Adipocyte (in vitro differentiated cells): ENCODE measurements at places on chromosomes 11 and 22.
A peak's percentile ranks its signal among the peaks of the same experiment; 100 is the strongest.

GRCh38 chr11:58075781-58076180 lies 45.0 kb downstream of the OR6Q1 start:
- peak; percentile 1 for DNase-seq

- DNase-seq: no peak
Measured at GRCh38 chr22:38449776-38450175, 5.2 kb downstream of the KCNJ4 start.

DNA sequence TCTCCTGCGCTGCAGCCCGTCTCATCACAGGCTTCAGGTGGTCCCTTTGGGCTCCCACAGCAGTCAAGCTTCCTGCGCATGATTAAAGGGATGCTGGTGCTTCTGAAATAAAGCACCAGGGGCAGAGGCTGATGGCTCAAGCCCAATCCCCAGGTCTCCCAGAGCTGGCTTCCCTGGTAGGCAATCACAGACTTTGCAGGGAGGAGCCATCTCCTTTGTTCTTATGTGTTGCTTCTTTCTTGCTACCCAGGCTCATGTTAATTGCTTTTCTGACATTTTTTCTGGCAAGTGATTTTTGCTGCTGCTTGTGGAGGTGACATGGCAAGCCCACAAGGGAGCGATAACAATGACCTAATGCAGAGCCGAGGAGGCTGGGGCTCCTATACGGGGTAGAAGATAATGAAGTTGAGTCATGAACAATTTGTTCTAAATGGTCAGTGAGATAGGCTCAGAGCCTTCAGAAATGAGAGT lies 25.2 kb upstream of the PLET1 start:
- DNase-seq: peak; percentile 17

DNA sequence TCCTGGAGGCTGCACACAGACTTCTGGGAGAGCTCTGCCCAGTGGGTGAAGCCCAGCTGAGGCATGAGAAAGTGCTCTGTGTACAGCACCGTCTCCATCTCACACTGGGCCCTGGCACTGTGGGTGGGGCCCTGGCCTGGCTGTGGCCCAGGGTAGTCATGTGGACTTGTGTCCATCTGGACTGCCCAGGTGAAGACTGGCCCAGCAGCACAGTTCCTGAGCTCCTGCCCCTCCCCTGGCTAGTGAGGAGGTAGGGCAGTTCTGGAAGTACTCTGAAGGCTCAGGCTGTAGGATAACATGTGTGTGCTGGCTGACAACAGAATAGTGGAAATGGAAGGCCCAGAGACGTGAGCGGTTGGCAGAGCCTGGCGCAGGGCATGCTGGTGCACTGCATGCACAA lies 35.4 kb downstream of the RSPH14 start:
- no peak for DNase-seq

DNA sequence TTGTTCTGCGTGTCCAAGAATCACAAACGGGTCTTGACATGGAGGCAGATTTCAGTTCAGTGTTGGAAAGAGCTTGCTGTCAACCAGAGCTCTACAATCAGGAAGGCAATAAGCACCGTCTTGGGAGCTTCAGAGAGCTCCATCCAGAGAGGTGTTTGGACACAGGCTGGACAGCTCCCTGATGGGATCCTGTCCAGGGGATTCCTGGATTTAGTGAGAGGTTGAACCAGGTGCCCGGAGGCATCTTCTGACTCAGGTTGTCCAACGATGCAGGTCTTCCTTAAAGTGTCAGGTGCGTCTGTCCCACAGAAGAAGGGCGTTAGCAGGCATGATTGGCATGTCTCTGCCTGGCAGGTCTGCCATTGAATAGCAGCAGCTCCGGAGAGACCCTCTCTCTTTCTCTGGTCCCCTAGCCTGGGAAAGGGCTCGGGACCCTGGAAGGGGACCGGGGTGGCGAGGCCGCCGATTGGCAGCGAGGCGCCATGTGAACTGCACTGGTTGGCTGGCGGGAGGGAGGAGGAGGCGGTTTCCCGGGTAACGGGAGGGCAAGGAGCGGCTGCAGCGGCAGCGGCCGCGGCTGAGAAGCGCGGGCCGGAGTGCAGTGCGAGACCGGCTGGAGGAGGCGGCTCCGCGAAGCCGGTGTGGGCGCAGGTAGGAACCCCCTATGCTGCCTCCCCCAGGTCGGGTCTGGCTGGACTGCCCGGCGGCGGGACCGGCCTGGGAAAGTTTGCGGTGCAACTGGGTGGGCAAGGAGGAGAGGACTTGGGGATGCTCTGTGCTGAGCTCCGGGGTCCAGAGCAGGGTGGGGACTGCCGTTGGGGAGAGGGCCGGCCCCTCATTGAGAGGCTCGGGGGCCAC lies 104.1 kb upstream of the E2F8 start:
- no peak for DNase-seq

DNA sequence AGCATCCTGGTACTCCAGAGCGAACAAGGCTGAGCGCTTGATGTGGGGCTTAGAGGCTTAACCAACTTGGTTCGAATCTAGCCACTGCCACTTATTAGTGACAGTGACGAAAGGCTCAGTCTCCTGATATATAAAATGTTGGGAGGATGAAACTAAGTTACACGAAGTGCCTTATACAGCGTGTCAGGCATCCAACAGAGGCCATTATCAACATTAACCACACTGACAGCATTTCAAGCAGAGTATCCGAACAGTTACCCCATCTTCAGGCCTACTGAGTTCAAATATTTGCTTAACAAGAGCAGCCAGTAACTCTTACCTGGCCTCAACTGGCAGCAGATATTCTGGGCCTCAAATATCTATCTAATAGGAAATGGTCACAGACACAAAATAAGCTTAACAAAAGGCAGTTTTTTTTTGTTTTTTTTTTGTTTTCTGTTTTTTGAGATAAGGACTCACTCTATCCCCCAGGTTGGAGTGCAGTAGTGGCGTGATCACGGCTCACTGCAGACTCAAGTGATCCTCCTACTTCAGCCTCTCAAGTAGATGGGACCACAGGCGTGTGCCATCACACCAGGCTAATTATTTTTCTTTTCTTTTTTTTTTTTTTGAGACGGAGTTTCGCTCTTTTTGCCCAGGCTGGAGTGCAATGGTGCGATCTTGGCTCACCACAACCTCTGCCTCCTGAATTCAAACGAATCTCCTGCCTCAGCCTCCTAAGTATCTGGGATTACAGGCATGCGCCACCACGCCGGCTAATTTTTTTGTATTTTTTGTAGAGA lies 2.9 kb downstream of the SERPIND1 start:
- DNase-seq: no peak

DNA sequence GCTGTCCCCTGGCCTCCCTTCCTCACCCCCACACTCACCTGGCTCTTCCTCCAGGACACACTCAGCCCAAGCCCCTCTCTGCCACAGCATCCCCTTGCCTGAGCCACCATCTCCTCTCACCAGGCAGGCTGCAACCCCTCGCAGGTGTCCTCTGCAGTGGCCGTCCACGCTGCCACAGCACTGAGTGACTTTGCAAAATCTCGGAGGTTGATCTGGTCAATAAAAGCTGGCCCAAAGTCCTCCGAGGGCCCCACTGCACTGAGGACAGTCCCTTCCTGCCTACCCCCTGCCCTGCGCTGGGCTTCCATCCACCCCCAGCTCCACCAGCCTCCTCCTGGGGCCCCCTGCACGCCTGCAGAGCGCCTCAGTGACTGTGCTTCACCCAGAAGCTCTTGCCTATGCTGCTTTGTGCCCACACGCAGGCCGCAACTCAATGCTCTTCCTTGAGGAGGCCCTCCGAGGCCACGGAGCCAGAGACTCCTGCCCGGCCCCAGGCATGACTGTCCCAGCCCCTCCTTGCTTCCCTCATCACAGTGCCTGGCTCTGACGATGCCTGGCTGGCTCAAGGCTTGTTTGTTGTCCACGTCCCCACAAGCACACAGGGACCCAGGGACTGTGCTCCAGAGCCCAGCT lies 30.8 kb upstream of the SLC22A12 start:
- no peak for DNase-seq

- no peak for DNase-seq
Measured at GRCh38 chr11:56890584-56891305, 98.0 kb upstream of the OR5AK2 start.

GRCh38 chr11:17004486-17005148 lies 9.6 kb downstream of the PLEKHA7 start:
- DNase-seq: no peak

GRCh38 chr11:115897707-115898106 lies 393.5 kb upstream of the CADM1 start:
- no peak for DNase-seq

GRCh38 chr22:19172213-19173046 lies 6.1 kb downstream of the SLC25A1 start:
- DNase-seq: no peak

- peak; percentile 82 for DNase-seq
Measured at GRCh38 chr22:23385678-23386631, 194.1 kb downstream of the IGLL1 start.

DNA sequence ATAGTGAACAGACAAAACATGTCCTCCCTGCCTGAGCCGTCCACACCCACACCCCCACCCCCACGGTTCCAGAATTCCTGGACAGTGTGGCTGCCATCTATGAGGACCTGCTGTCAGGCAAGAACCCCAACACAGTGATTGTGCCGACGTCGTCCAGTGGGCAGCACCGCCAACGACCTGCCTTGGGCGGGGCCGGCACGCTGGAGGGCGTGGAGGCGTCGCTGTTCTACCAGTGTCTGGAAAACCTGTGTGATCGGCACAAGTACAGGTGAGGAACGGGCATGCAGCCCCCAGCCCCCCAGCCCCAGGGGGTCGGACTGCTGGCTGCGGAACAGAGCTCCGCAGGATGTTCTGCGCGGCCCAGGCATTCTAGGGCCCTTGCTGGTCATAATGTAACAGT lies 19.7 kb downstream of the ARFGAP2 start:
- DNase-seq: no peak

DNA sequence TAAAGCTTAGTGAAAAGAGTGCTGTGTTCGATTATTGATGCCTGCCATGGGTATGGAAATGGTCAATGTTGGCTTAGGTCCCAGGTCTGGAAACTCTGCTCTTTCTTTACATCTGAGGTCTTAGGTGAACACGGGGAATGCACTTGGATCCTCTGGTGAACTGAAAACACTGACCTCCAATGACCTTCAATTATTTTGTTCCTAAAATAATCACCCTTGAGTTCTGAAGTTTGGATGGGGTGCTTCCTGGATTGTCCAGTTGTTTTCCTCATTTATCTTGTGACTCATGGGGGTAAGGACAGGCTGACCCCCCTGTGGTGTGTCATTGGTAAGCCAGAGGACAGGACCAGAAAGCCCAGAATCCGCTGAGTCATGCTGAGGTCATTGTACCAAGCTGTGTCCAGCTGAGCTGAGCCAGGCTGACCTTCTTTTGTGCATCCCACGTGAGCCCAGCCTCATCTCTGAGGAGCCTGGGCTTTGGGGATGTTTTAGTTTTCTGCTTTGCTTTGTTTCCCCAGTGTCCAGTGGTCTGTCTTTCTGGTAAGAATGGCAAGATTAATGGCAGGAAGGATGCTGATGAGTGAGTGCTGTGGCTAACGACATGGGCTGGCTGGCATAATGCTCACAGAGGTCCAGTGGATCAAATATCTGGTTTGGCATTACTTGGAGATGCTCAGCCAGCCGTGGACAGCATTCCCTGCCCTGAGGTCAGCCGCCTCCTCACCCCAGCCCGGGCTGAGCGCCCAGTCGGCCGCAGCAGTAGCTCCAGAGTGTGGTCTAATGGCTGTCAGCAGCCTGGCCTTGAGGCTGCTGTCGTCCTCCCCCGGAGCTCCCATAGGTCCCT lies 35.6 kb downstream of the AMPD3 start:
- DNase-seq: peak; percentile 84

DNA sequence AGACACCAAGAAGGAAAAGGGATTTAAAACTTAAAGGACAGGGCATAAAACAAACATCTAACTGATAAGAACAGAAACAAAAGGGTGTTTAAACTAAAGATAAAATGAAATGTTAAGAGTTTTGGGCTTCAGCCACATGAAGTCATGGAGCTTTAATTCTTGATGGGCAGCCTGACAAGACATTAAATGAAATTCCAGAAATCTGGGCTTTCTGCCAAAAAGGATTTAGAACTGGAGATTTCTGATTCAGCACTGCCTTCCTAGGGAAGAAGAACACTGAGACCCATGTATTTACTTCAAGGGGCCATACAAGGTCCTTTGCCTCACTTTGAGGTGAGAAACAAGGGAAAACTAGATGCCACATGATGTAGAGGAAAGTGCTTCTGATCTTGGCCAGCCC lies 355.9 kb upstream of the RAG2 start:
- peak; percentile 0 for DNase-seq

GRCh38 chr22:17781319-17782031 lies 7.2 kb upstream of the BID start:
- DNase-seq: peak; percentile 90

- DNase-seq: no peak
Measured at GRCh38 chr11:76316726-76317125, 64.2 kb downstream of the THAP12 start.

- peak; percentile 70 for DNase-seq
Measured at GRCh38 chr11:96303064-96303463, 39.9 kb downstream of the MAML2 start.

- peak; percentile 18 for DNase-seq
Measured at GRCh38 chr11:73950869-73951710, at the start of gene DNAJB13. Gene DNAJB13 (plus strand): TSS chr11:73951026. CDS start chr11:73951070, 44 bp downstream.

- DNase-seq: no peak
Measured at GRCh38 chr11:44695169-44695833, 31.5 kb upstream of the TSPAN18 start.

DNA sequence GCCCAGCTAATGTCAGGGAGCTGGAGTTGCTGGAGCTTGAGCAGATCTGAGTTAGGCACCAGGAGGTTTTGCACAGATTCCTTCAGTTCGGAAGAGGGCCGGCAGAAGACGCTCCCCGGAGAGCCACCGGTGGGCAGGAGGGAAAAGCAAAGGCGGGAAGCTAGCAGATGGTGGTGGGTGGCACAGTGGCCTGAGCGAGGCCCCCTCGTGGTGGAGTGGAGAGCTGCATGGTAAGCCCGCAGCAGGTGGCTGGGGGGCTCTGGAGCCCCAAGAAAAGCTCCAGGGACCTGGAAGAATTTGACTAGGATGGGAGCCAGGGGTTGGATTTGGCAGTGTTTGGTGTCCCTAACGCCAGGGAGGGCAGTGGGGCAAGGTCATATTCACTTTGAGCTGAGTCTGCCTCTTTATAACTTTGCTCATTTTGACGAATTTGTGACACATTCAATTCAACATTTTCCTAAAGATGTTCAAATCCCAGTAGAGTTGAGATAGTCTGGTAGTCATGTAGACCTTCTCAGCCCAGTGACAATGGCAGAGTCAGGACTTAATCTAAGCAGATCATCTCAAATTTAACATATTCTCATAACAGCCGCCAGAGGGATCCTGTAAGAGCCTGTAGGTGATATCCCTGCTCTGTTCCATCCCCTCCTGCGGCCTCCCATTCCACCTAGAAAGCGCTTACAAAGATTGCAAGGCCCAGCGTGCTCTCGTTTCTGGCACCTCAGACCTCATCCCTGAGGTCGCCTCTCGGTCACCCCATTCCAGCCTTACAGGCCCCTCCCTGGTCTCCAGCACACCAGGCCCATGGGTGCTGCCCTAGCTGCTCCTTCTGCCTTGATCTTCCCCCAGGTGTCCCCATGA lies 57.9 kb downstream of the TRIM29 start:
- peak; percentile 25 for DNase-seq

- peak; percentile 38 for DNase-seq
Measured at GRCh38 chr11:69447786-69448185, 33.7 kb upstream of the LINC01488 start.

DNA sequence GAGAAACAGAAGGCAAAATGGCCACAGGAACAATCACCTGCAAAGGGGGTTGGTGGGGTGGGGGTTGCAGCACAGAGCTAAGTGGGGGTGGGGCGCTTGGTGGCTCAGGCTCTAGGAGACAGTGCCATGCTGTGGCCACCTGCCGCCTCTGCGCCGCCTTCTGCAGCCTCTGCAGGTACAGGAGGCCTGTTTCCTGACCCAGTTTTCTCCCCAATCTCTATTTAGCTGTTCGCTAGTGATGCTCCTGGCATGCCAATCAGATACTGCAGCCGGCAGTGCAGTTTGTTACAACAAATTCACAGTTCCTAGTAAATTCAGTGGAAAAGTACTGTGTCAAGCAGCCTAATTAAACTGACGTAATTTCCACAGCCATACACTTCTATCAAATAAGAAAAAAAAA lies 106.4 kb downstream of the SERGEF start:
- DNase-seq: no peak
